Fibroblast of skin of left quadriceps (primary cell): ENCODE measurements at places on chromosomes 13 and 19.

DNA sequence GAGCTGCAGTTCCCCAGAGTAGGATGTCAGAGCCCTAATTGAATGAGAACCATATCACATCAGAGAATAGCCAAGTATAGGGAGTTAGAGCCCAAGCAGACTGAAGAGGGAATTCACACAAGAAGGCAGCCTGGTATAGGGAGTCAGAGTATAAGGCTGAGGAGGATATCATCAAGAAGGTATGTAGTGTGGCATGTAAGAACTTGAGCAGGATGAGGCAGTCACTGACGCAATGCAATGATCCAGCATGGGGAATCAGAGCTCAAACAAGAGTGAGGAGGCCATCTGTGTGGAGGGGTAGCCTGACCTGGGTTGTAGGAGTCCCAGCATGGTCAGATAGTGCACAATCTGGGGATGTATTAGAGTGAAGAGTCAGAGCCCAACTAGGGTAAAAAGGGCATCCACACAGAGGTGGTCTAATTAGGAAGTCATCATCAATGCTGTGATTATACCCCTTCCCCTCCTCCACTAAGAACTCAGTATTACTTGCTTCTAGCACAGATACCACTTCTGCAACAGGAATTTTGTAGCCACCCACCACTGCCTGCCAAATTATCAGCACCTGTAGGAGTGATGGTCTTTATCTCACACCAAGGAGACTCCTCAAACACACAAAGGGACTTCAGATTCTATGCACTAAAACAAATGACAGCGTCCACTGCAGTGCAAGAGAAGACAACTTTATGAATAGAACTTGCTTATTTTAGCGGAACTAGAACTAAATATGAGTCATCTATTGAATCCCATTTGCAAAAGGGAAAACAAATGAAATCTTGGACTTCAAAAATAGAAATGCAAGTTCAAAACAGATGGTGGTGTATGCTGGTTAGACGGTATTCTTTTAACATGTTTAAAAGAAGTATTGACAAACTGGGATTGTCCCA lies 107.2 kb downstream of the FNDC3A start:
- DNase-seq, result peak; percentile 55

- DNase-seq, result no peak
Measured at GRCh38 chr13:91661692-91662490, 263.5 kb downstream of the GPC5 start.

DNA sequence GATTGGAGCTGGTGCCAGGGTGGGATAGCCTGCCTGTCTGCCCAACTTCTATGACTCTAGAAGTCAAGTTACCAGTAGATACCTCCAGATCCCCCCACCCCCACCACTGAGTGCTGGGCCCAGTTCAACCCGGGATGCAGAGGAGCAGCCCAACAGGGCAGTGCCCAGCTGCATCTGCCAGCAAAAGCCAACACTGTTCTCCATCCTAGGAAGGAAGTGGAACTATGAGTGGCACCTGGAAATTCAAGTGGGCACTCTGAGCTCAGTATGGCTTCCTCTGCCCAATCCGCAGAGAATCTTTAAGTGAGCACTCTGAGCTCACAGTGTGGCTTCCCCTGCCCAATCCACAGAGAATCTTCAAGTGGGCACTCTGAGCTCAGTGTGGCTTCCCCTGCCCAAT lies 14.2 kb downstream of the TUBGCP3 start:
- DNase-seq, result no peak

DNA sequence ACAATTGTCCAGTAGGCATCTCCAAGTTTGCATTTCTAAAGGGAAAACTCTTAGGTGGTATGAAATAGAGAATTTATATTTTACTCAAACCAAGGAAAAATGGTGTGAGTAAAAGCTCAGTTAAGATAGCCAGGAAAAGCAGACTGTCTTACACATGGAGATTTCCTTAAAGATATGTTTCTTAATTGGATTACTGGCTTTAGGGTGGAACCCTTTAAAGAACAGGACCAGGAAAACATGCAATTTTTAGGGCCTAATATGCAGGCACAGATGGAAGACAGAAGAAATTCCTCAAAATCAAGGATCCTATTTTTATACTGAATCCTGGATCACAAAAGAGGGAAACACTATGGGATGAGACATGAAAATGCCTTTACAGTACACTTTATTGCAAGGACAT lies 100.3 kb upstream of the PCDH17 start:
- DNase-seq, result no peak

- DNase-seq, result no peak
Measured at GRCh38 chr13:109787135-109787954, 962 bp upstream of the IRS2 start.
